RKO (cell line): ENCODE measurements at places on chromosomes 3 and 15.
A peak's percentile ranks its signal among the peaks of the same experiment; 100 is the strongest.

DNA sequence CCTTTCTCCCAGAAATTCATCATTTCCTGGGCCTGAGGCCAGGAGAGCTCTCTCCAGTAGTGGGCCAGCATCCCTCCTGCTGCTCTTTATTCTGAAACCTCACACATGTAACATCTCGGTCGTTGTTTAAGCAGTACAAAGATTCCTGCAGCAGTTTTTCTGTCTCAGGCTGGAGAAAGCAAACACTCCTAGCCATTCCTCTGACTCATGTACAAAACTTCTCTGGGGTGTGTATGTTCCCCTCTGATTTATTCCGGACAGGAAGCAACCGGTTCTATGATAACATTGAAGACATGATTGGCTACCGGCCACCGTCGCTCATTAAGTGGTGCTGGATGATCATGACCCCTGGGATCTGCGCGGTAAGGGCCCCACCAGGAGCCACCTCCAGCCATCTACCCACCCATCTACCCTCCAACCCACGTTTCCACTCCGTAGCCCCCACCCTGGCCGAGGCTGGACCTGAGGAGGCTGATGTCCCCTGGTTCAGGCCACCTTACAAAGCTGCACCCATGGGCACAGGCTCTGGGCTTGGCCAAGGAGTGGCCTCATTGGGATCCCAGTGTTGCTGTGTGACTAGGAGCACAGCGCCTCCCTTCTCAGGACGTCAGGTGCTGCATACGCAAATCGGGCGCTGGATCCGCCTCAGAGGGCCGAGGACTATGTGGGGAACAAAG, 58.6 kb upstream of the SLC6A1 start:
- DNase-seq, result no peak

DNA sequence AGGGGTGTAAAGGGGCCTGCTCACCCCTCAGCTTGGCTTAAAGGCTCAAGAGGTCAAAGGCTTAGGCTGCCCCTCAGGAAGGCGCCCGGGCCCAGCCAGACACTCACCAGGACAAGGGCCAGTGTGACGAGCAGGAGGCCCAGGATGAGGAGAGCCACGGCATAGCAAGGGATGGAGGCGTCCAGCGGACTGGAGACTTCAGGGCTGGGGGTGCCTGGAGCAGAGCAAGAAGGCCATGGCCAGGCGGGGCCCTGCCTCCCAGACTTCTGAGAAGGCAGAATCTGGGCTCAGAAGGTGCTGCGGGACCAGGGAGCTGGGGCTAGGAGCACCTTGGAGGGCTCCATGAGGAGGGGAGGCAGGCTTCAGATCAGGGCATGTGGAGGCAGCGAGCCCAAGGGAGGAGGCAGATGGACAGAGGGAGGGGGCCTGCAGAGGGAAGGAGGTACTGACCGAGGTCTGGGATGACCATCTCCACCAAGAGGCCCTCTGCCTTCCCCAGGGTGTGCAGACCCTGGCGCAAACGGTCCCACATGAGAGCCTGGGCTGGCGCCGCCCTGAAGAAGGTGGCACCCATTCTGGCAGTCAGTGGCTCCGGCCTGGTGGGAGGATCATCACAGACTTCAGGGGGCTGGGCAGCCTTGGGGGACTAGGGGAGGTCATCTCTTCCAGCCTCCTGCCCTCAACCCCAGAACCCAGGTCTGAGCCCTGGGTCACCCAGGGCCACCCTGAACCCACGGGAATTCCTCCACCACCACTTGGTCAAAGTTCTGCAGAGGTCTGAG, 24.5 kb downstream of the C15orf39 start:
- DNase-seq, result no peak

DNA sequence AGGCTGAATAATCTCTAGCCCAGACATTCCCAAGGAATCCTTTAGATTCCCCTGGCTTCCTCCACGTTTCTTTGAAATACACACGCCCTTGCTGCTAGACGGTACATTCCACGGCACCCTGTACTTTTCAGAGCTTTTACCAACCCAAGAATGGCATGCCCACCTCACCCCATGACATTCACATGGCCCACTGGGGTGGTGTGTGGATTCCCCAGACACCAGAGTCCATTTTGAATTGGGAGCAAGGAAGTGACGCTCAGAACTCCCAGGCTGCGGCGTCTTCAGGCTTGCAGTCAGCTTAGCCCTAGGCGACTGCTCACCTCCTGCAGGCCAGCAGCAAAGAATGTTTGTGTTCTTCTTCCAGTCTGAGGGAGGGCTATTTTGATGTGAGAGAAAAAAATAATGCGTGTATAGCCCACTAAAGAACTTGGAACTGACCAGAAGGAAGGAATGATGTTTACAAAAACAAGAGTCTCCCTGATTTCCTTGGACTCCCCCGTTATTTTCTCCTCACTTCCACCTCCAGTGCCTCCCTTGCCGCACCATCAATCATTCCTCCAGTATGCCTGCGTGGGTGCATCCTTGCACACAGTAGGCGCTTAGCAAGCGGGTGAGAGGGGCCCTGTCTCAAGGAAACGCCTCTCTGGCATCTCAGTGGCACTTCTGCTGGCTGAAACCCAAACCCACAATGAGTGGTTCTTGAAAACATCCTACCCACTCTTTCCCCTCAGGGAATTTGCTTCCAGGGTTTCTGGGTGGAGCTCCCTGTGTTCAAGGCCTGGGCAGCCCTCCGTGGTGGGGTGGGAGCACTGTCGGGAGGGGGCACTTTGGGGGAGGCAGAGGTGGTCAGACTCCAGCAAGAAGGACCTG, 59.9 kb downstream of the SMAD6 start:
- DNase-seq, result no peak

DNA sequence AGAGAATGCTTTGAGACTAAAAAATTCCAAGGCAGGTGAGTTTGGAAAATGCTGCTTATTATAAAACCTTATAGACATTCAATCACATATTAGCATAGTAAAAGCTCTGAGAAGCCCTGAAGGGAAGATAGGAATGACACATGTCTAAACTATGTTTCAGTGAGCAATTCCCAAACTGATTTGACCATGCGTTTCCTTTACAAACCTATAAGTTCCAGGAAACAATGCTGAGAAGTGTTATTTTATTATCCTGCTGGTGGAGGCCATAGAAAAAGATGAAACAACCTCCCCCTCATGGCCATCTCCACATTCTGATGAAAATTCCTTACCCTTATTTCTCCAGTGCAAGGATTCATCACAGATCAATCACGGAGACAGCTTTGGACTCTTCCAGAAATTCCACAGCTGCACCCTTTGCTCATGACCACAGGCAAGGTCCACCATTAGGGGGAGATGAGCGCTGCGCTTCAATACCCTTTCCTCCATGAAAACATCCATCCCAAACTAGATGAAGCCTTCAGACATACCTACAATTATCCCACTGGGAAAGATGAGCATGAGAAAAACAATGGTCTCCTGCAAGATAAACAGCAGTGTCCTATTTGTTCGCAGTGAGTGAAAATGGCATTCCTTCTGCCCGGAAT, 372.1 kb downstream of the MAGI1 start:
- no peak for DNase-seq

DNA sequence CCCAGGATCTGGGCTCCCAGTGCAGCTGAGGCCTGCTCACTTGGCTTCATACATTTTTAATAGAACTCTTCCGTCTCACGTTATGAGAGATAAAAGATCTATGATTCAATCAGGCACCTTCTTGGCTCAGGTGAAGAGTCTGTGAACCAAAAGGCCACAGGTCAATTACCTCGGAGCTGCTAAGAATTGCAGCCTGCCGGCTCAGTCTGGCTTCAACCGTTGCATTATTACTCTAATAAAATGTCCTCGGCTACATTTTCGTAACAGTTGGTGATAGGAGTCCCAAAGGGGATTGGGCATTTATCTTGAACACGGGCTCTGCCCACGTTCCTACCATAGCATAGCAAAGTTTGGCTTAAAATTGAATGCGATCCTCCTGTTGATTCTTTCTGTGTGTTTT, 176.3 kb downstream of the SLCO3A1 start:
- no peak for DNase-seq

DNA sequence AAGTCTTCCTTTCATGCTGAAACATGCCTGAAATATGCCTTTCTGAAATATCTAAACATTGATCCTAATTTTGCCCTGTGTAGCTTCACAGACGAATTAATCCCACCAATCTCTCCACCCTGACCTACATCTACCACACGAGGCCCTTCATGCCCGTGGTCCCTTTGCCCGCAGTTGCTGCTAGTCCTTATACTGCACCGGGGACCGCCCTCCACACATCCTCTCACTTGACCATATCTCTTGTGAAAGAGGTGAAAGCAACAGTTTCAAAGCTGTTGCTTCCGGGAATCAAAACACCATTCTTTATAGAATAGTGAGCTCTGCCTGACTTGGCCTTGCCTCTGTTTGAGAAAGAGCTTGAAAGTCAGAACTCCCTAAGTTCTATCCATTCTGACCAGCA, 499.5 kb downstream of the NTRK3 start:
- no peak for DNase-seq

DNA sequence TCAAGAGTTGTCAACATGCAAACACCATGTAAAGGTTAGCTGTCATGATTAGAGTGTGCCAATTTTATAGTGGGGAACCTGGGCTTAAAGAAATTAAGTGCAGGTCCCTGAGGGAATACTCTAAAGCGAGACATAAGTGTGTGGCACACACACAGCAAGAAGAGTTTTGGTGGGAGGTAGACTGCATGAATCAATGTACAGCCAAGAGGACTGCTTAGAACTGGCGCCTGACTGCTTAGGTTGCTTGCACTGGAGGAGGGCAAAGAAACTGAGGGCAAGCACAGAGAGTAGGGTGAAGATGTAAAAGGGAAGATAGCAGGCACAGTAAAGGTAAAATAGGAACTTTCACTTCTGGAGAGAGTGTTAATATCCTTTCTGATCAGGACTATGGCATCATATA, 184.9 kb downstream of the SOX2 start:
- DNase-seq, result no peak

- DNase-seq, result no peak
These were observed 13.8 kb upstream of the IL16 start for GRCh38 chr15:81182756-81183438.

GRCh38 chr3:26018889-26019288, 229.0 kb downstream of the OXSM start:
- DNase-seq, result no peak

DNA sequence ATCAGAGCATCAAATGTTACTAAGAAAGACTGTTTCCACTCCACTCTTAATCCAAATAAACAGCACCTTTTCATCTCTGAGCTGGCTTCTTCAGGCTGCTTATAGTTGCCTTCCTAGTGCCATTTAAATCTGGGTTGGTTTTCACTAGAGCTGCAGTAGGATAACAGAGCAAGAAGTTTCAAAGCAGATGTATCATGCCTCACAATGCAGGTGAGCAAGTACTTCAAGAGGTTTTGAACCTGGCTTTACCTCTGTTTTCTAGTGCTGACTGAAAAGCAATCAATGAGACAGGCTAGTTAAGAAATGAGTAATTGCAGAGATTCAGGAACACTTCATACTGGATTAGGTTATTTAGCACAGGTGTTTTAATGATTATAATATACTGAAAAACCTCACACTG, 147.7 kb upstream of the SATB1 start:
- DNase-seq, result no peak

GRCh38 chr15:77243716-77244401, 172.9 kb upstream of the TSPAN3 start:
- DNase-seq, result no peak

DNA sequence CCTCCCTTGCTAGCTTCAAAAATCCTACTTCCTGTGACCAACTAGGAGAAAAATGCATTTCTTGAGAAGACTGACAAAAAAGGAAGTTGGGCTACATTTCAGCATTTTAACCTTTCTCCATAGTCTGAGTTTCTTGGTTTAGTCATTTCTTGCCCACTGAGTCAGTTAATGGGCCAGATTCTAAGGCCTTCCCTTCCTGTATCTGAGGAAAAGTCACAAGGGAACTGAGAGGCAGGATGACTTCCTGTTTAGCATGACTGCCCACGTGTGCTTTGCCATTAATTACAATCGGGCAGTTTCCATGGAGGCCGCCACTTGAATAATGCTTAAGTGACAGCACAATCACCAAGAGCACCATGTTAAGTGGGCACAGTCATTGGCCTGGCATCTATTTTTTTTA, 794.4 kb upstream of the LMCD1 start:
- DNase-seq, result no peak

- no peak for DNase-seq
These were observed 295.7 kb upstream of the SOX14 start for GRCh38 chr3:137468446-137468845.

DNA sequence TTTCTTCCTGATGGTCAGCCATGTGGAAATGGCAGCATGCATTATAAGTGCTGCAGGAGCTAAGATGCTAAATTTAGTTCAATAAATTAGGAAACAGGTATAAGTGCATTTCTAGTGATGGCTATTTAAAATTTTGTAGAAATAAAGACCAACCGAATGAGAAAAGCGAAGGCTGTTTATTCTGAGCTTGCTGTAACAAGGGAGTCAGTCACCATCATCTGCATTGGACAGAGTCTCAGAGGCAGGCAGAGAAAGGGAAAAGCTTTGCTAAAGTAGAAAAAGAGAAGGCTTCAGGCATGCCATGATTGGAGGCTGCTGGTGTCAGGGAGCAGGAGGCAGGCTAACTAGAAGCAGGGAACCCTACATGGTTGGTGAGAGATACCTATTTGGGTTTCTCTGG, 451.0 kb downstream of the EDEM1 start:
- no peak for DNase-seq

DNA sequence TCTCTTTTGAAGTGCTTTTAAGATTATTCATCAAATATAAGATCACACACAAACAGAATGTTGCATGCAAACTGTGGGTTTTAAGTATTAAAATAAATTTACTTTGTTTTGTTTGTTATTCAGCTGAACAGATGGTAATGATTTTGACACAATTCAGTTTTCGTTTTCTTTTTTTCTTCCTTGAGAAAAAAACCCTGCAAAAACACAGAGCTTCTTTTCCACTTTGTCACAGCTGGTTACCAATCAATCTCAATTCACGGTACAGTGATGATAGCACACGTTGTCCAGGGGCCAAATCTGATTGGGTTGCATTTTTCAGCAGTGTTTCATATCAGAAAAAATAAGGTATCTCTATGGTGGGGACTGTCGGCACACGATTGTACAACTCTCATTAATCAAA, 473.6 kb downstream of the ROBO2 start:
- no peak for DNase-seq

GRCh38 chr3:30943206-30943605, 48.7 kb upstream of the GADL1 start:
- DNase-seq, result peak; percentile 25

GRCh38 chr3:126896067-126896441, 86.9 kb upstream of the PLXNA1 start:
- DNase-seq, result no peak

DNA sequence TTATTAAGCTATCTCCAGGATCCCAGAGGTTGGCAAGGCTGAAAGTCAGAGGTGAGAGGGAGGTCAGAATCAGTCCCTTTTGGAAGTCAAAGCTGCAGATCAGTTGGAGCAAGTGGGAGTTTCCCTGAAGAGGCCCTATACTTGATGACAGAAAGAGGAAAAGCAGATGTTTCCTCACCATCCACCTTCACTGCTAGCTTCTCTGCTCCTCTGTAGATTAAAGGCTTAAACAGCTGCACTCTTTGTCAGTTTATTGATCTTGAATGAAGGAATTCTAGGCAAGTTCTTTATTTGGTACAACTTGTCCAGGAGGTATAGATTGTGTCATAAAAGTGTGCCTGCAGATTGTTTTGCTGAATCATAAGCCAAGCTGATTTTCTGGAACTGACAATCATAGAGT, 408.2 kb upstream of the TGFBR2 start:
- no peak for DNase-seq

GRCh38 chr3:185837414-185837813, 12.6 kb upstream of the IGF2BP2 start:
- no peak for DNase-seq

GRCh38 chr15:56146756-56147155, 96.9 kb downstream of the RFX7 start:
- DNase-seq, result no peak
